ENCODE measurements at places on chromosomes 13 and 19.

DNA sequence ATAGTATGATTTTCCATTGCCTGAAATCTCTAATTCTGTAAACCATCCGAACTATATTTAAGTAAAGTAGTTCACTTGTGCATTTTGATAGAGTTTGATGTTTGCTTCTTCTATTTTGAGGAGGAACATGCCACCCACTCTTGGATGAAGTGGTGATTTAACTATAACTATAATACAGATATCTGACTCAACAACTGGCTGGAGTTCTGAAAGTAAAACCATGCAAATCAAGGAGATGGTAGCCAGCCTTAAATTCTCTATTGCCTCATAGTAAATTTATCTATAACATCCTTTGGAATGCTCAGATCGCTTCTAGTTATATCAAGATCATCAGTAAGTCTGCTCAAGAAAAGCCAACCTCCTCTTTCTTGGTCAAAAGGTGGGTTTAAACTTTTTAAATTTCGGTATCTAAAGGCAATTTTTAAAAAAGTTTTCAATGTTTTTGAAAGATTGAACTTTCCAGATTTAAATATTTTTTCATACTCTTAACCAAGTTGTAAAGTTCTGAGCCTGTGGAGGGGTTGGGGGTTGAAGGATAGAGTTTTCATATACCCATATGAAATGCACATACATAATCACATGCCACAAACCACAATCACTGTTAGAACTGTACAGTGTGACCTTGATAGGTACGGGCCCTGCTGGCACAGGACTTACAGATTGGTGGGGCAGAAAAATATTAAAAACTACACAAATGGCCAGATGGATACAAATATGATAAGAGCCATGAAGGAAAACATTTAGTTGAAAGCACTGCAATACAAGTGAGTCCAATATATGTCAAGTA, 90.5 kb upstream of the RFC3 start:
- DNase-seq = no peak

DNA sequence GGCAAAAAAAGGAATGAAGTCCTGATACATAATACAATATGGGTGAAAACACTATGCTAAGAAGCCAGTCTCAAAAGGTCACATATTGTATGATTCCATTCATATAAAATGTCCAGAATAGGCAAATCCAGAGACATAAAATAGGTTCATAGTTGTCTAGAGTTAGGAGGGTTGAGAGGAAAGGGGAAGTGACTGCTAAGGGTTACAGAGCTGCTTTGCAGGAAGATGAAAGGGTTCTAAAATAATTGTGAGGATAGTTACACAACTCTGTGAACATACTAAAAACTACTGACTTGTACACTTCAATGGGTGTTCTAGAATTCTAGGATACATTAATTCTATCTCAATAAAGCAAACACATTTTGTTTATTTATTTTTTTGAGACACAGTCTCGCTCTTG, 25.7 kb downstream of the CAB39L start:
- DNase-seq = no peak

GRCh38 chr13:77863144-77863543, 55.5 kb downstream of the EDNRB start:
- DNase-seq = no peak

- DNase-seq = no peak
Observed at GRCh38 chr13:24630851-24631620, 49.2 kb upstream of the ATP12A start.

GRCh38 chr13:23799945-23800344, 89.3 kb downstream of the MIPEP start:
- DNase-seq = peak; percentile 71

- no peak for DNase-seq
Observed at GRCh38 chr13:106343836-106344235, 191.6 kb downstream of the EFNB2 start.

Measured in MM.1S (cell line).